ENCODE measurements at places on chromosomes 11 and 22.

DNA sequence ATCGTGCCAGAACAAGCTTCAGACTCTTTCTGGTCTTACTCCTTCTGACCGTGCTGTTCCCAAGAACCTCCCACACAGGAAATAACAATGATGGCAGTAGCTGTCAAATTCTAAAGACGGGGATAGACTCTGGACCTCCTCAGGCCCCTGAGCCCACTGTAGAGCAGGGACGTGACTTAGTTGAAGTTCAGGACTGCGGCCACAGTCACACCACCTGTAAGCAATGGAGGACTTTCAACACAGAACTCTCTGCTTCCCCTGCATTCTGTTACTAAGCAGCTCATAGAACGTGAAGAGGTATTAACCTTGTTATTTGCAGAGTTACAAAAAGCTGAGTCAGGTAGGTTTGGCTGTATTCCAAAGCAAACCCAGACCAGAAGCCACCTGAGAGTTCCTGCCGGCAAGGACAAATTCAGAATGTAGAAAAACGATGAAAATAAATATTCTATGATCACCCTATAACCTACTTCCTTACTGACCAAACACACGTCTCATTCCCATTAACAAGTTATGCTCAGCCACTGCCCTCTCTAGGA, 12.7 kb downstream of the TMEM45B start:
- DNase-seq, result no peak

- DNase-seq, result no peak
Measured at GRCh38 chr22:24565077-24565476, 9.3 kb downstream of the SNRPD3 start.

- no peak for DNase-seq
Measured at GRCh38 chr11:125140233-125140632, 24.3 kb upstream of the PKNOX2 start.

DNA sequence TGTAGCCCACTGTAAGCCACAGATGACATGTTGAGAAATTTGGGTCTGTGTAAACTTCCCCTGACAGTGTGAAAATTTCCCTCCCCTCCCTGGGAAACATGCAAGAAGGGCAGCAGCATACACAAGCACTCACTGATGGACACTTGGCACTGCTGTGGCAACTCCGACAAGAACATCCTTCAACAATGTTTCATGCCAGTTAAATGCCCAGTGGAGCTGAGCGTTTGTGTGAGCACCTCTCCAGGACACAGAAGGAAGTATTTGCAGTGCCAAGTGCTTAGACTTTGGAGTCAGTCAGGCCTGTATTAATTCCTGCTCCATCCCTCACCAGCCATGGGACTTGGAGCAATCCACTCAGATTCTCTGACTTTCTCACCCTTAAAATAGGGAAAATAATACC, 17.7 kb downstream of the C11orf87 start:
- no peak for DNase-seq

DNA sequence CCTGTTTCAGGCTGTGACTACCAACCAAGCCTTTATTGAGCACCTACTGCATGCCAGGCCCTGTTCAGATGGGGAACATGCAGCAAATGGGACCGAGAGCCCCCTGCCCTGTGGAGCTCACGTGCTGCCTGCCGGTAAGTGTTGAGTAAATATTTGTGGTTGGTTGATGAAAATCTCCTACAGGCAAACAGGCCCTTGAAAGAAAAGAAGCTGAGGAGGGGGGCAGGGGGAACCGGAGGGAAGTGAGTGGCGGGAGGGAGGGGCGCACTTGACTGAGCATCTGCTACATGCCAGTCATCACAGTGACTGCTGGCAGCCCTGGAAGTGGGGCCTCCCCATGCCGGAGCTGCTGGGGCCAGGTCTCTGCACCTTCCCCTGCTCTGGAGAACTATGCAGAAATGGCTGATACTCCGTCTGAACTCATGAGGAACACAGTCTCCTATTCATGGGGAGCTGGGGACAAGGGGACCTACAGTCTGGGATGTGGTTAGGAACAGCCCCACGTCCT, 34.2 kb downstream of the MACROD1 start:
- no peak for DNase-seq

DNA sequence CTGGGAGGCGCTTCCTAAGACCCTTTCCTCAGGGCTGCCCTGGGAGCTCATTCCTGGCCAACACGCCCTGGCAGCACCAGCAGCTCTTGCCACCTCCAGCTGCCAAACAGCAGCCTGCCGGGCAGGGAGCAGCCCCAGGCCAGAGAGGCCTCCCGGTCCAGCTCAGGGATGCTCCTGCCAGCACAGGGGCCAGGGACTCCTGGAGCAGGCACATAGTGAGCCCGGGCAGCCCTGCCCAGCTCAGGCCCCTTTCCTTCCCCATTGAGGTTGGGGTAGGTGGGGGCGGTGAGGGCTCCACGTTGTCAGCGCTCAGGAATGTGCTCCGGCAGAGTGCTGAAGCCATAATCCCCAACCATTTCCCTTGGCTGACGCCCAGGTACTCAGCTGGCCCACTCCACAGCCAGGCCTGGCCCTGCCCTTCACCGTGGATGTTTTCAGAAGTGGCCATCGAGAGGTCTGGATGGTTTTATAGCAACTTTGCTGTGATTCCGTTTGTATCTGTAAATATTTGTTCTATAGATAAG, 7.6 kb downstream of the SLC39A13 start:
- peak; percentile 36 for DNase-seq

GRCh38 chr22:25702040-25702439, 39.9 kb upstream of the MYO18B start:
- no peak for DNase-seq

DNA sequence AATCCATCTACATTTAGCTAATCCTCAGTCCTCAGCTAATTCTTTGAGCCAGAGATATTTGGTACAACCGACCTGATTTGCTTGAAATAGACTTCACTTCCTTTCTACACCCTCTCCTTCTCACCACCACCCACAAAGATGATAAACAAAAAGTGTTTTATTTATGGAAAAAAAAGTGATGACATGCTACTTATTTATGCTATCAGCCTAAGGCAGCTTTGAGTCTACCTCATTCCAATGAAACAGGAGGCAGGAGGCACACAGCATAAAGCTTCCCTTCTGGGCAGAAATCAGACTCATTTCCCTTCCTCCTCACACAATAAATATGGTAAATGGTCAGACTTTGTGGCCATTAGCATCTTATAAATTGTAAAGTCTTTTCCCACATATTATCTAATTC, 325.7 kb downstream of the SOX6 start:
- no peak for DNase-seq

GRCh38 chr11:125073616-125074483, 10.7 kb downstream of the SLC37A2 start:
- no peak for DNase-seq

DNA sequence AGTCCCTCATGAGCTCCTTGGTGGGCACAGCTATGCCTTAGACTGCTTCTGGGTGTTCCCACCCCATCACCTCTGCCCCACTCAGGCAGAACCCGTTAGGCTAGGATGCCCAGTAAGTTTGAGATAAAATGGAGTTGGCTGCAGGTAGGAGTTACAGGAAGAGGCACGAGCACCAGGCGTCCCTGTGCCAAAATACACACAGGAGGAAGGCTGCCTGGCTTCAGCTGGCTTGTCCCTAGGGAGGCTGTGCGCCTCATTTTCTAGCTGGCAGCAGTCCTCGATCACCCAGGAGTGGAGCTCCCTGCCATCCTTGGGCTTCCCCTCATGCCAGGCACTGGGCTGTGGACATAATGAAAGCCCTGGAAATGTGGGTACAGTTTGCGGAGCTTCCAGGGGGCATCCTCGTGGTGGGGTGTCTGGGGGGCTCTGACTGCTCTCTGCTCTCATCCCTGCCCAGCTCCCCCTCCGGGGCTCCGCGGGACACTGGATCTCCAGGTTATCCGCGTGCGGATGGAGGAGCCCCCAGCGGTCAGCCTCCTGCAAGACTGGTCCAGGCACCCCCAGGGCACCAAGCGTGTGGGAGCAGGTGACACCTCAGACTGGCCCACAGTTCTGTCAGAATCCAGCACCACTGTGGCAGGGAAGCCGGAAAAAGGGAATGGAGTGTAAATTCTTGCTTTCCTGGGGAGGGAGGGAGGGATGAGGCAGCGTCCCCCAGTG, 12.3 kb upstream of the MARK2 start:
- DNase-seq, result no peak

DNA sequence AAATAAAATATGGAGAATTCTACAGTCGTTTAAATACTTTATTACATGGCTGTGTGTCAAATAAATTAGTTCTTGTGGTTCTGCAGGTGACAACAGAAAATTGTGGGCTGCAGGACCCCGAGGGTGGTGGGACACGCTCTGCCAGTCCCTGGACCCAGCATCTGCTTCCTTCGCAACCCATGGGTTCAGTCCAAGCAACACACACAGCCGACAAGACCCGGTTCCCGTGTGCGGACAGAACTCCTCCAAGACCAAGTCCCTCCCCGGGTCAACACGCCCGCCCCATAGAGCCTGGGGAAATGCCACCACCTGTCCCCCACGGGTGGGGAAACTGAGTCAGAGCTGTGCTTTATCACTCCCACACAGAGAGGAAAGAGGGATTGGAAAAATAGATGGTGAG, 238.9 kb downstream of the BRD1 start:
- DNase-seq, result no peak

- DNase-seq, result peak; percentile 59
Measured at GRCh38 chr11:125923012-125923579, 18.8 kb downstream of the DDX25 start.

- no peak for DNase-seq
Measured at GRCh38 chr11:66933531-66933930, 24.7 kb downstream of the PC start.

- peak; percentile 65 for DNase-seq
Measured at GRCh38 chr11:68312780-68313573, 586 bp downstream of the LRP5 start.

GRCh38 chr11:102489186-102490145, 36.9 kb upstream of the TMEM123 start:
- DNase-seq, result no peak

DNA sequence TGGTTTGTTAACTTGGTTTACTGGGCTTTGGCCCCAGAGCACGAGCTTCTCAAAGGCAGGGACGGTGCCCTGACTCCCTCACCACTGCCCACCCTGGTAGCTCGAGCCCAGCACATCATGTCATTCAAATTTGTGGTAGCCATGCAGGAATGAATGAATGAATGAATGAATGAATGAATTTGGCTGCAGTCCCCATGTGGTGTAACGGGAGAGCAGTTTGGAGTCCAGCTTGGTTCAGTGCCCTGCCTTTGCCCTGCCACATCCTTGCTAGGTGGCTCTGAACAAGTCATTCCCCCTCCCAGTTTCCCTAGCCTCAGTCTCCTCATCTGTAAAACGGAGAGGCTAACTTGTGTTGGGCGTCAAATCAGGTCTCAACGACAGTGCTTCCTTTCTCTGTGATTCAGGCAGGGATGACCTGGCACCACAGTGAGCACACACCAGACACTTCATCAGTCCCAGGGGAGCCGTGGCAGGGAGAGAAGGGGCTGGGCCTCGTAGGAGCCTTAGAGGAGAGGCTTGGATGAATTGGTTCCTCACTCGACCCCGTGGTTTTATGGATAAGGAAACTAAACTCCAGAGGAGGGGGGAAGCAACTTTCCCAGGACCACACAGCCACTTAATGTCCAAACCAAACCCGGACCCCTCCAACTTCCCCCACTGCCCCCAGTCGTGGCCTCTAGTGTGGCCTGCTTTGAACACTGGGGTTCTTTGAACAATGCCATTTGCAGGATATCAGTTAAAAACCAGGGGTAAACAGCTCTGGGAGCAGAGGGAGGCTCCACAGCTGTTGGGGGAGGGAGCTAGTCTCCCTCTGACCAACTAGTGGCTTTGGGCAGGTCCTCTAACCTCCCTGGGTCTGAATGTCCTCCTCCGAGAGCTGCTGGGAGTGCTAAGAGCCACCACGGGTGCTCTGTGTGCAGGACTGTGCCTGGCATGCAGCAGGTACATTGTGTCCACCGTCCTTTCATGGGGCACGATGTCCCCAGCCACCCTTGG, 86.2 kb downstream of the CACNA1I start:
- no peak for DNase-seq

DNA sequence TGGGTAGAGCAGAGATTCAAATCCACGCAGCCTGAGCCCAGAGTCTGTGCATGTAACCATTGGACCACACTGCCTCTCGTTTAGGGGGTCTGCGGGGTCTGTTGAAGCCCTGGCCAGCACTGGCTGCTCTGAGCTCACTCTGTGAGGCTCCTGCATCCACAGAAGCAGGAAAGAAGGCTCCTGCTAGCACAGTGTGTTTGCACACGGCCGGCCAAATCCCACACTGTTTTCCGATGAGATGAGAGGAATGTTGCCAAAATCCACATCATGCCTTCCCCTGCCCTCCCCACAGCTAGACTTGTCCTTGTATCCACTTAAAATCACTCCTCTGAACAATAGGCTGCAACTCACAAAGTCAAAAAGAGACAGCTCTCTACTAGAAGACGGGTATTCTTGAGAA, 10.6 kb upstream of the SLC22A12 start:
- DNase-seq, result no peak

DNA sequence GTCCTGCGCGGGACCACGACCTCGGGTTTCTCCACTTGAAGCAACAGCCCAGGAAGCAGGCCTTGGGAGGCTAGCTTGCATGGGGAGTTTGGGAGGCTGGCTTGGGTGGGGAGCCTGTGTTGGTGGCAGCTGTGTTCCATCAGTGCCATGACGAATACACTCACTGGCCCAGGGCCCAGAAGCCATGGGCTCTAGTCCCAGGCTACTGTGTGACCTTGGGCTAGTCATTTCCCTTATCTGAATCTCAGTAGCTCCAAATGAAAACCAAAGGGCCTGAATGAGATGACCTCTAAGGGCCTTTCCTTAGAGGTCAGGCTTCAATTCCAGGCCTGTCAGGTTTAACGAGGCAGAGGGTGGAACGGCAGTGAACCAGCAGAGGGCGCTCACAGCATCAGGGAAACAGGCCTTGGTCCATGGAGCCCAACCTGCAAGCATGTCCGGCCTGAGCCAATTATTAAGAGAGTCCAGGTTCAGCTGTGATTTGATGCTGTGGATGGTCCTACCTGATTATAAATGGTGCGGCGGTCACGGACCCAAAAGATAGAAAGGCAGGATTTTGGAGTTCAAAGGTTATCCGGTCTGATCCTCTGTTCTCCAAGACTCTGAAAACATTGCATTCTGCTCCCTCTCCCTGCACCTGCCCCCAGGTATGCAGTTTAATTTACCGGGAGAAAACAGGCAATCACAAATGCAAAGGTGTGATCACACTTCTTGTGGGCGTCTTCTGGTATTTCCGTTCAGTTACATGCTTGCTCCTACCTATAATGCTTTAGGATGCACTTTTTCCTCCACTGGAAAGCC, 15.9 kb downstream of the PTPN5 start:
- DNase-seq, result peak; percentile 68
